ENCODE measurements at places on chromosomes 7 and 10.

DNA sequence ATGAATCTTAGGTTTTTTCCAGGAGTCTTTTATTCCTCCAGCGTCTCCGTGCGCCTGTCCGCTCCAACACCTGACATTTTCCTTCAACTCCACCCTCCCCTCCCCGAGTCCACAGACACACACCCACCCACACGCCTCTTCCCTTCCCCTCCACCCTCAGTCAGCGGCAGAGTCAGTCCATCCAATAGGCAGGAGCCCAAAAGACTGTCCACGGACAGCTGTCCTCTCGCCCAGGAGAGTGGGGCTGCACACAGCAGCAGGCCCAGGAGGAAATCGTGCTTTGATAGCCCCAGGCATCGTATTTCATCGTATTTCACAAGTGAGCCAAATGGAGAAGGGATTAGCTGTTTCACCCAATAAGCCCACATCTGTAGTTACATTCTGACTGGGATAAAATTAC, 285.1 kb downstream of the ZEB1 start:
- no peak for DNase-seq

DNA sequence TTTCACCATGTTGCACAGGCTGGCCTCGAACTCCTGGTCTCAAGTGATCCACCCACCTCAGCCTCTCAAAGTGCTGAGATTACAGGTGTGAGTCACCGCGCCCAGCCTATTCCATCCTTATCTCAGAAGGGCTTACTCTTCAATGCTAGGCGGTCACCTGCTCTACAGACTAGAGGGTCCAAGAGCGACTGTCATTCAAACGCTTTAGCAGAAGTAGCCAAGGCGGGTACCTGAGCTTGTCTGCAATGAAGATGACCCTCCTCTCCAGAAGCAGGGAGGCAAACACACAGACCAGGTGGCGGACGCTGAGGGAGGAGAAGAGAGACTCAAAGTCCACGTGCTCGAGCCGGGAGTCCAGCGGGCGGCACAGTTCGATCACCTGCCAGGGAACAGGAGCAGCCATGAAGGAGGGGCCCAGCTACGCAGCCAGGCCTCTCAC, 65.1 kb upstream of the MKRN1 start:
- no peak for DNase-seq

DNA sequence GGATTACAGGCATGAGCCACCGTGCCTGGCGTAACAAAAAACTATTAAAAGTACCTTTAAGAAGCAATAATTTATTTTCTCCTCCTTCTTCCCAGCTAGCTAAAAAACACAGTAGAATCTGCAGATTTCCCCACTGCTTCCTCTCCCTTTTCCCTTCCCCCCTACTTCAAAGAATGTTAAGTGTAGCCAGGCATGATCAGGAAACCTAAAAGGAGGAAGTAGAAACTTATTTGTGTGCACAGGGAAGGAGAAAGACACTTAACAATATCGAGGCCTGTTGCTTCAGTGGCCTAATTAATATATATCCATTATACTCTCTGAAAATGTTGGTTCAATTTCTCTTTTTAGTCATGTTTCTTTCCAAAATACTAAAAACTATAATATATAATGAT, 127.7 kb downstream of the NRBF2 start:
- no peak for DNase-seq

DNA sequence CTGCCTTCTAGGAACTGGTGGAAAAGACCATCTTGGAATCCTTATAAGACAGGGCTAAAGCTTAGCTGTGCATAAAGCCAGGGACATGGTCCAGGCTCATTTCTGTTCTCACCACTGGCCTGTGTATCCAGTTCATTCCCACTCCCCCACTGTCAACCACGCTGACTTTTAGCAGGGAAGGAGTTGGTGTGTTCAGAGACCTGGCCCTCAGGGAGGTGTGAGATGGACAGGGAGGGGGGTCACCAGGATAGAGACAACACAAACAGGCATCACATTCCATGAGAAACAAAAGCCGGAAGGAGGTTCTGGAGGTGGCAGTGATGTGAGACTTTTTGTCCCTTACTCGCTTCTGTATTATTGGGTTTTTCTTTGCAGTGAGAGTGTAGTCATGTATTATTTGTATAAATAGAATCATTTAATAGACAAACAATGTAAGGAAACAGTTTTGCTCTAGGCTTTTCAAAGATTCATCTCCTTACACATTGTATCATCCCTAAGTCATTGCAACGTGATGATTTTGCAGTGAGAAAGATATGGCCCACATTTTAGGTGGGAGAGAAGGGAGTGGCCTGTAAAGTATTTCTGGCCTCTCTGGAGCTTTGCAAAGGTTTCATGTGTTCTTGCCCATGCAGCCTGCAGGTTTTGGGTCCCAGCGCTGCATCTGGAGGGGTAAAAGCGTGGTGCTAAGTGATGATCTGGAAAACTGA, 52.0 kb downstream of the EEPD1 start:
- DNase-seq, result no peak

DNA sequence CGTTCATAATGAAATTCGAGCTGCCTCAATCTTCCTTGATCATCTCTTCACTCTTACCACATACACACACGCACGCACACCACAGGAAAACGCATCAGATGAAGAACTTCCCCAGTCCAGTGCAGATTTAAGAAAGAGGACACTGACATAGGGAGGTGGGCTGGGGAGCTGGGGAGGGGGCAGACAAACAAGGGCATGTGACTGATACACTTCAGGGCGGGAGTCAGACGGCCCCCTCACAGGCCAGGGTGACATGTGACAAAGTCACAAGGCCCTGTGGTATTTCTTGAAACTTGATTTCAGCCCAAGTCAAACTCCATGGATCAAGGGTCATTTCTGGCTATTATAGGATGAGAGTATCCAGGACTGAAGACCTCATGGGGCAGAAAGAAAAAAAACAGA, 82.6 kb downstream of the KCNMA1 start:
- DNase-seq, result no peak

DNA sequence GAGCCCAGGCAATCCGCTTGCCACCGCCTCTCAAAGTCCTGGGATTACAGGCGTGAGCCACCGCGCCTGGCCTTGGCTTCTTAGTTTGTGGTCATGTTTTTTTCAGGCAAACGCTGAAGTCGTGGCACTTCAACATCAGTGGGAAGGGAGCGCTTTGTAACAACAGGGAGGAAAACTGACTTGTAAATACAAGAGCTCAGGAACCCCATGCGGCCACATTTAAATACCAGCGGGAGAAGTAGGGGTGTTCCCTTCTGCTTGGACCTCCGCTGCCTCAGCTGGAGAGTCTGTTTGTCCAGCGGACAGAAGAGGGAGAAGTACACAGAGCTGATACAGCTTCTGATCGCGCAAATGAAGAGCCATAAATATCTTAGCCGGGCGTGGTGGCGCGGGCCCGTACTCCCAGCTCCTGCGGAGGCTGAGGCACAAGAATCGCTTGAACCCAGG, 108.7 kb upstream of the KMT2C start:
- DNase-seq, result no peak

- DNase-seq, result no peak
Observed at GRCh38 chr7:40899151-40899550, 764.3 kb downstream of the SUGCT start.

DNA sequence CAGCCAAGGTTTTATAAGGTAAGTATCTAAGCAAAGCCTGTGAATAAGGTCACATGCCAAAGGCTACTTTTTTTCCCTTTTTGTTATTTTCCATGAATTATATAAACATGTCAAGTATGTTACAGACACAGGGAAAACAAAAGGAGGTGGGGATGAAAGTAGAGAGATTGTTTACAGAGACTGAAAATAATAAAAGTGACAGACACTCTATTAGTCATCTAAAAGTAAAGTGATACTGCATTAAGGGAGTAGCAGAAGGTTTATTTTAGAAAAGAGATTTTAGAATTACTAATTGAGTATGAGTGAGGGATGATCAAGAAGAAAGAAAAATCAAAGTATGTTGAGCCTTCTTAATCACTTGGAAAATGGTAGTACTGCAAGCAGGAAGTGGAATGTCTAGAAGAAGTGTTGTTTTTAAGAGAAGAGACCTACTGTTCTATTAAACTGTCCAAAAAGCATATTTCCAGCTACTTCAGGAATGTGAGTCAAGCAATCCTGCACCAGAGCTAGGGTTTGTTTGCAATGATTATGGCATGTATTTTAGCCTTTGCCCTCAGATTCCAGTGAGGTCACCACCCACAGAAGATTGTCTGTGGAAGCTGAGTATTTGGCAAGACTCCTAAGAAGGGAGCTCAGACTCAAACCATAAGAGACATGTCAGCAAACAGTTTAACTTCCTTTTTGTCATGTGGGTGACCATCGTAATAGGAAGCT, 177.9 kb upstream of the PLXDC2 start:
- DNase-seq, result no peak

GRCh38 chr10:52228556-52228955, 85.5 kb upstream of the DKK1 start:
- no peak for DNase-seq

- no peak for DNase-seq
Observed at GRCh38 chr7:92973974-92974373, 137.6 kb upstream of the CDK6 start.

- no peak for DNase-seq
Observed at GRCh38 chr10:3419719-3420495, 247.3 kb upstream of the PITRM1 start.

- no peak for DNase-seq
Observed at GRCh38 chr10:12741360-12741804, 260.1 kb downstream of the CCDC3 start.

DNA sequence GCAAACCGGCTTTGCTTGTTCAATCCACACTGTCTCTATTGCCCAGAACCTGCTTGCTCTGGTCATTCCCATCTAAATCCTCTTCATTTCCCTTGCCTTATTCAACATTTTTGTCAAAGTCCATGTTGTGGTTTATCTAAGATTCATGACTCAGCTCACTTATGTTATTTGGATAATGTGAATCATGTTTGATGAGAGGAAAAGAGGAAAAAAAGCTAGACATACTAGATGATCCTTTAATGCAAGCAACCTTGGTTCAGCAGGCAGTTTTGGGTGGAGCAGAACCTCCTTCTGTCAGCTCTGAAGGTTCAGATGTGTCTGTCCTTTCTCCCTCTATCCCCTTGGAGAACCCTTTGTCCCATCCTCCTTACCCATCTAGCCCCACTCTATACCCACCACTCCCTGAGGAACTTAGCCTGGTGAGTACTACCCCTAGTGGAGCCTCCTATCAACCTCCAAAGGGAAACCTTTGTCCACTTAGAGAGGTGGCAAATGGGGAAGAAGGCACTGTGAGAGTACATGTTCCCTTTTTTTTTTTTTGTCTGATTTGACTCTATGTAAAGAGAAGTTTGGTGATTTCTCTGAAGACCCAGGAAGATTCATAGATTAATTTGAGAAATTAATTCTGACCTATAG, 2.1 kb upstream of the SAMD9L start:
- DNase-seq, result no peak

- DNase-seq, result no peak
Observed at GRCh38 chr10:119090968-119091367, 10.4 kb upstream of the EIF3A start.

DNA sequence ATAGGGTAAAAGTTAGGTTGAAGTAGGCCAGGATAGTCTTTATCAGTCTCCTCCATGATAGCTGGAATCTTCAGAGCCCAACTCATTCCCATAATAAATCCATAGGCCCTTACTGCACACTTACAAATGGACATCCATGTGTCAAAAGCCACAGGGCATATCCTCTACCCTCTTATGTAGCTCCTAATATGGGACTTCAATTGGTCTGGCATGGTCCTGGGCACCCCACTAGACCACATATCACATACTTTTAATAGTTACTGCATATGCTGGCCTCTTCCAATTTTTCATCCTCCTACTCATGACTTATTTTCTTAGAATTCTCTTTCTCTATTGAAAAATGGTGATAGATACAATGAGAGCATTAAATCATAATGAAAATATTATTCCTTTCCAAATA, 169.3 kb downstream of the MAGI2 start:
- DNase-seq, result no peak

GRCh38 chr7:134690614-134691504, 44.2 kb downstream of the BPGM start:
- DNase-seq, result no peak

- no peak for DNase-seq
Observed at GRCh38 chr7:1121886-1122831, 34.2 kb downstream of the GPER1 start.

DNA sequence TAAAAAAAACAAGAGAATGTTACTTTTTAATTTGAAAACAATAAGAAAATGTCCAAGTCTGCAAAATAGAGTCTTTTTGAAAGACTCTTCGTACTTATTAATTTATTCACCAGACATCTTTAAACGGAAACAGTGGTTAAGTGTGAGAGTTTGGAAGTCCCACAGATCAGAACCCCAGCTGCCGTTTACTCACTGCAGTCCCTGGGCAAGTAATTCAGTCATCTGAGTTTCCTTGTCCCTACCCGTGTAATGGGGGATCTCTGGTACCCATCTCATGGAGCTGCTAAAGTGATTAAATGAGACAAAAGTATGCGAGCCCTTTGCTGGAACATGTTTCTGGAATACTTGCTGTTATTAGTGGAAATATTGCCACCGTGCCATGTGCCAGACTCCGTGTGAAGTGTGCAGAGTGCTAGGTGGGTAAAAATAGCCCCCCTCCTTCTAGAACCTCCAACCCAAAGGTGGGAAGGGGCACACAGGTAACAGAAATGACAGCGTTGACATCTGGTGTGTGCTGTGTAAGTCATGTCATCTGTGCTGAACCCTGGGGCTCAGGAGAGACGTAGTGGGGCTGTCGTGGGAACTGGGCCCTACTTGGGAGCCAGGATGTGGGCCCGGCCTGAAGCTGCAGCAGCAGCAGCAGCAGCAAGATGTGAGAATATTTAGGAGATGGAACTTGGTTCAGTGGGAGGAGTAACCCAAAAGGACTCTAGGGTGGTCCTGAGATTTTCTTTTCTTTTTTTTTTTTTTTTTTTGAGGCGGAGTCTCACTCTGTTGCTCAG, 140.5 kb downstream of the CUX1 start:
- DNase-seq, result no peak

GRCh38 chr10:77192402-77192801, 445.2 kb downstream of the KCNMA1 start:
- no peak for DNase-seq

All from NCI-H187 treated with DMSO at 0.1 percent for 48 hours (cell line).